ENCODE measurements at places on chromosomes 3 and 15.

DNA sequence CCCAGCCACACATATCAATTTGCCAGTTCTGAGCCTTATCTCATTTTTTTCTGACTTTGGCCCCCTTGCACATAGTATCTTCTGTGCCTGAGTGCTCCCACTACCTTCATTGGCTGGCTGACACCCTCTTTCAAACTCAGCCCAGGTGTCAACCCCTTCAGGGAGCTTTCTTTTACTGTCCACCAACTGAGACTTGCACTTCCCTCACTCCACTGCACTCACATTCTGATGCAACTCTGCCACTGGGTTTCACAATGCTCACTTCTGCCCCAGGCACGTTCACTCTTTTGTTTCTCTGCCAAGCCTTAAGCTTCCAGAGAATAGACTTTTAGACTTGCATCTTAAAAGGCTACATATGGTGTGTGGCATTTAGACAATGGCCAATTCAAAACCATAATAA is 101.5 kb upstream of the CBLB start:
- DNase-seq: no peak

DNA sequence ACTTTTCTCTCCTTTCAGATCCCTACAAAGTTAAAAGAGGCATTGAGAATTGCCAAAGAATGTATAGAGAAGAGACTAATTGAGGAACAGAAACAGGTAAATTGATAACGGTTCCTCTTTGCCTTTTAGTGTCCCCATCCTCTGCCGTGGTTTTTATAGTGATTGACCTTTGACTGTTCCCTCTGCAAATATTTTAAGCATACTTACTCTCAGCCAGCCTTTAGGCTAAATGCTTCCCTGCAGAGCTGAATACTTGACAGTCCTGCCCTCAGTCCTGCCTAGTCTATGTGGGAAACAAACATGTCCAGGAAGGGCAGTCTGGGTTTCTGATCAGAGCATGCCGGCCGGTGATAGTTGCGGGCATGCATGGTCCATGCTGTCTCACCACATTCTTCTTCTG is 24.7 kb downstream of the PDHB start:
- no peak for DNase-seq

DNA sequence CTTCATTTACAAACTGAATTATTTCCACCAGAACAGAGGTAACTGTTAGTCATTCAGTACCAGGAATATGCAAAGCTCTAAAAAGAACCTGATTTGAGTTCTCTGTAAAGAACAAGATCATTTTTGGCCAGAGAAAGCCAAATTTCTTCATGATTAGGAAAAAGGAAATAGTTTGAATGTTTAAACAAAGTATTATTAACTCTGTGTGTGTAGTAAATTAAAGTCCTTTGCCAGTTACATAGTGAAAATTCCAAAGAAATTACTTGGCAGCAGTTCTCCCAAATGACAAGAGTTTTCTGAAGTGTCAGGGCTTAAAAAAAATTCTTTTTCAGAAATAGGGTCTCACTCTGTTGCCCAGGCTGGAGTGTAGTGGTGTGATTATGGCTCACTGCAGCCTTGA is 24.5 kb downstream of the QTRT2 start:
- no peak for DNase-seq

- DNase-seq: no peak
These were observed 136.9 kb upstream of the PFN2 start for GRCh38 chr3:150107429-150108175.

DNA sequence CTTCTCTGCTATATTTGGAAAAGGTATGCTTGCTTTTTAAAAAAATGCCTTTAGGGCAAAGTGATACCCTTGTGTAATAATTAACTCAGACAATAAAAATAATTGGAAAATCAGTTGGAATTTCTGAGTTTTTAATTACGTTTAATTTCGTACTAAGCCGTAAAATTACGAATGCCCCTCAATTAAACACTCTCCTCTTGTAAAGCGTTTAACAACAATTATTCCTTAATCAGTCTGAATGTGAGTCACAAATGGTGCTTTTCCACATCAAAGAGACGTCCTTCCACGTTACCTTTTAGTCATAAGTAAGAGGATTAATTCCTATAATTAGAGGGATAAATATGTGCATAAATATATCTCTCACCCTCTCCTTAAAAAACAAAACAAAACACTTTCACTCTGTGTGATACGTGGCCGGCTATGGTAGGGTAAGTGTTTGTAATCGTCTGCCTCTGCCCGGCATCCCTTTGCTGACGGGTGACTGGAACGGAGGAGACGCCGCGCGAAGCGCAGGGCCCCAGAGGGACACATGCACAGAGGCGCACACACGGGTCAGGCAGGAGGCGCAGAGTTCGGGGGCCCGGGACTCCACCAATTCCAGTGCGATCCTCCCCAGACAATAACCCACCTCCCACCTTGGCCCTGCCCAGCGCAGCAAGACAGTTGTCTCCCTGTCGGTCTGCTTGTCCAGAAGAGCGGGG is 9.7 kb upstream of the MEIS2 start:
- no peak for DNase-seq

- no peak for DNase-seq
These were observed 940.9 kb downstream of the OTOL1 start for GRCh38 chr3:162437480-162437879.
